Liver (tissue), 10 donors: ENCODE measurements at places on chromosomes 16 and 17. TPM values are rescaled to one million over a fixed set of nuclear protein-coding genes. Genes with fewer than 3 reads are reported as not detected.
A peak's percentile ranks its signal among the peaks of the same experiment; 100 is the strongest.

NXPH3 gene
- 0.17 TPM for total RNA-seq

BLTP2 gene
- total RNA-seq, result 122 TPM

ITGAX gene
- 2.5 TPM for total RNA-seq

C16orf96 gene
- total RNA-seq, result 0.09 TPM

APOH gene
- 5,938 TPM for total RNA-seq

DNA sequence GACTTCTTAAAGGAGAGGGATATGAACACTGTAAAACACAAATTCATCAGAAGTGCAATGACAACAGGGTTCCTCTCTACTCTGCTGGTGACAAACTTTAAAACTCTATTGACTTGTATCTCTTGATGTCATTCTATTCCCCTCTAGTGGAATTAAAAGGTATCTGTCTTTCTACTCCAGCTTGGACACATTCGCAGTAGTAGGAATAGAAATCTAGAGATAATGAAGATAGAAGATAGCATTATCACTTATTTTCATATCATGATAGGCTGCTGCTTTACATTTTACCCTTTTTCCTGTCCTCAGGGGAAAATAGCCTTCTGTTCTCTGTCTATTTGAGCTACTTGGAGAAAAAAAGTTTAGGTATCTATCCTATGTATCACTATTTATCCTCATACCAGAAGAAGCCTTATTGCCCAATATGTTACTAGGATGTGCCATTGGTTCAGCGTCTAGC, 209.6 kb upstream of the CACNG5 start:
- no peak overlapping the region for H3K27ac ChIP-seq
- no peak for DNase-seq

GRCh38 chr16:89246383-89246902, 28.9 kb downstream of the ZNF778 start:
- H3K4me3 ChIP-seq, result peak overlapping the region; percentile 16
- peaks cover 8% of the 10 kb centered on the region for H3K4me1 ChIP-seq
- H3K27ac ChIP-seq, result no peak overlapping the region
- H3K36me3 ChIP-seq, result no peaks in the 10 kb centered on the region
- H3K27me3 ChIP-seq, result no peaks in the 10 kb centered on the region

GRCh38 chr16:2155977-2156848, 631 bp downstream of the TRAF7 start:
- peak overlapping the region; percentile 77 for H3K27ac ChIP-seq
- no peaks in the 10 kb centered on the region for H3K27me3 ChIP-seq
- DNase-seq, result peak; percentile 61
- H3K4me1 ChIP-seq, result peaks cover 58% of the 10 kb centered on the region
- peak overlapping the region; percentile 78 for H3K4me3 ChIP-seq
- H3K36me3 ChIP-seq, result peaks cover 2% of the 10 kb centered on the region

GRCh38 chr16:88289561-88289960, 93.2 kb upstream of the ZNF469 start:
- H3K4me3 ChIP-seq, result no peak overlapping the region
- H3K27me3 ChIP-seq, result no peaks in the 10 kb centered on the region
- H3K4me1 ChIP-seq, result no peaks in the 10 kb centered on the region

- no peak for DNase-seq
- no peaks in the 10 kb centered on the region for H3K27me3 ChIP-seq
Measured at GRCh38 chr17:13311306-13311705, 290.4 kb downstream of the HS3ST3A1 start.

- H3K27ac ChIP-seq, result no peak overlapping the region
- no peaks in the 10 kb centered on the region for H3K27me3 ChIP-seq
- DNase-seq, result no peak
- peaks cover 3% of the 10 kb centered on the region for H3K4me1 ChIP-seq
Measured at GRCh38 chr16:89005201-89006035, 28.4 kb upstream of the CBFA2T3 start.

GRCh38 chr16:85057212-85057889, 29.8 kb downstream of the KIAA0513 start:
- no peak for DNase-seq
- H3K4me1 ChIP-seq, result peaks cover 15% of the 10 kb centered on the region
- H3K27ac ChIP-seq, result no peak overlapping the region
- H3K27me3 ChIP-seq, result no peaks in the 10 kb centered on the region
- no peak overlapping the region for H3K4me3 ChIP-seq

DNA sequence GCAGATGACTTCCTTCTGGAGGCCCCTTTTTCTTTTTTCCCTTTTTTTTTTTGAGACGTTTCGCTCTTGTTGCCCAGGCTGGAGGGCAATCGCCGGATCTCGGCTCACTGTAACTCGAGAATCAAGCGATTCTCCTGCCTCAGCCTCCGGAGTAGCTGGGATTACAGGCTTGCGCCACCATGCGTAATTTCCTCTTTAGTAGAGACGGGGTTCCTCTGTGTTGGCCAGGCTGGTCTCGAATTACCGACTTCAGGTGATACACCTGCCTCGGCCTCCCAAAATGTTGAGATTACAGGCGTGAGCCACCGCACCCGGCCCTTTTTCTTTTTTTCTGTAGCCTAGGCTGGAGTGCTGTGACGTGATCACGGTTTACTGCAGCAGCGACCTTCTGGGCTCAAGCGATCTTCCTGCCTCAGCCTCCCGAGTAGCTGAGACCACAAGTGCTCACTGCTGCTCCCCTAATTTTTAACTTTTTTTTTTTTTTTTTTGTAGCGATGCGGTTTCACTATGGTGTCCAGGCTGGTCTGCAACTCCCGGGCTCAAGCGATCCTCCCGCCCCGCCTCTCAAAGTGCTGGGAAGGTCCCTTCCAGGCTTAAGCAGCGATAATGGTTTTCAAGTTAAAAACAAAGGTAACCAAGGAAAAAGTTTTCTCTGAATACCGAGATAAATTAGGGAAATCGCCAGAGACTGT, 956 bp upstream of the IST1 start:
- peaks cover 4% of the 10 kb centered on the region for H3K4me1 ChIP-seq
- no peaks in the 10 kb centered on the region for H3K27me3 ChIP-seq
- DNase-seq, result peak; percentile 50

GRCh38 chr16:11089504-11090124, 145.2 kb downstream of the CLEC16A start:
- H3K4me1 ChIP-seq, result no peaks in the 10 kb centered on the region
- no peak overlapping the region for H3K4me3 ChIP-seq
- DNase-seq, result no peak
- H3K36me3 ChIP-seq, result peaks cover 6% of the 10 kb centered on the region

DNA sequence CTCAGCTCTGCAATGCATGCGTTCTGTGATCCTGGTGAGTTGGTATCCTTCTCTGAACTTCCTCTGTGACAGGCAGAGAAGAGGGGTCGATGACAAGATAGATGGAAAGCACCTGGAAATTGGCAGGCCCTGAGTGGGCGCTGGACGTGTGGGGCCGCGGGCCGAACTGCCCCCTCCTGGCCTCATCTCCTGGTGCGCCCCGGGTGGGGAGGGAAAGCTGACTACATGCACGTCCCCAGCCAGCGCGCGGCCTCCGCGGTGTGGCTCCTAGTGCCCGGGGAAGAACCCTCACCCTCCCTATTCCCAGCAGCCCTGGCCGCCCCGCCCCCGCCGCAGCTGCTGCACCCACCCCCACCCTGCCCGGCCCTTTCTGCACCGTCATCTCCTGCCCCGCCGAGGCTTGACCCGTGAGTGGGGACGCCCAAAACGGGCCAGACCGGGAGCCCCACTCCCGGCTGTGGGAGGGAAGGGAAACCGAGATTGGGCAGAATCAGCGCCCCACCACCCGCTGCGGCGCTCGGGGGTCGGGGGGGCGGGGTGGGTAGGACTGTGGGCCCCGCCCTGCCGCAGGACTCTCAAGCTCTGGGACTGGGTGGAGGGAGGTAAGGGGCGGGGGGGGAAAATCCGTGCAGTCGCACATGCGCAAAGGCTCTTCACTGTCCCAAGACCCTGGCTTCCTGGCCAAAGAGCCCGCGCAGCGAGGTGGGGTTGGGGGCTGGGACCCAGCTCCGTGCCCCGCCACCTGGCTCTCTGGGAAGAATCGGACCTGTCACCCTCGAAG, at the start of gene NOL3:
Gene NOL3 (plus strand): TSS at position 371 of the 781 bp plus-strand sequence.
- H3K4me1 ChIP-seq, result peaks cover 11% of the 10 kb centered on the region
- peak; percentile 69 for DNase-seq
- H3K36me3 ChIP-seq, result no peaks in the 10 kb centered on the region
- H3K27me3 ChIP-seq, result no peaks in the 10 kb centered on the region

DNA sequence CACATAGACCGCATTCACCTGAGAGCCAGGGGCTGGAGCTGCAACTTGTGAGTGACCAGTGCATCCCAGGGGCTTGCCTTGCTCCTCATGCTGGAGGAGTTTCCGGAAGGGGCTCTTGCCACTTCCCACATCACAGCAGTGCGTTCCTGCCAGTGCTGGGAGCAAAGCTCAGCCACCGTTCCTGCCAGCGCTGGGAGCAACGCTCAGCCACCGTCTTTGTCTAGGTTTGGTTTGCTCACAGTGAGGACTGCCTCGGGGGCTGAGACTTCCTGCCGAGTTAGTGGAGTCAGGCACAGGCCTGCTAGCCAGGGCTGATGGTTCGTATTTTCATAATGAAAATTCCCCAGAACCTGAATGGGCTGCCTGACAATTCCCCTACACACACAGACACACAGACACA, 5.4 kb upstream of the CHRNE start:
- no peak overlapping the region for H3K4me3 ChIP-seq
- H3K4me1 ChIP-seq, result peaks cover 24% of the 10 kb centered on the region
- H3K36me3 ChIP-seq, result no peaks in the 10 kb centered on the region
- DNase-seq, result no peak
- H3K27ac ChIP-seq, result peak overlapping the region; percentile 39
- no peaks in the 10 kb centered on the region for H3K27me3 ChIP-seq
